ENCODE measurements at places on chromosomes 6 and 20.

GRCh38 chr6:43481075-43481474 lies 3.7 kb downstream of the TJAP1 start:
- DNase-seq = no peak

GRCh38 chr6:52787917-52788316 lies 15.7 kb downstream of the GSTA1 start:
- no peak for DNase-seq

DNA sequence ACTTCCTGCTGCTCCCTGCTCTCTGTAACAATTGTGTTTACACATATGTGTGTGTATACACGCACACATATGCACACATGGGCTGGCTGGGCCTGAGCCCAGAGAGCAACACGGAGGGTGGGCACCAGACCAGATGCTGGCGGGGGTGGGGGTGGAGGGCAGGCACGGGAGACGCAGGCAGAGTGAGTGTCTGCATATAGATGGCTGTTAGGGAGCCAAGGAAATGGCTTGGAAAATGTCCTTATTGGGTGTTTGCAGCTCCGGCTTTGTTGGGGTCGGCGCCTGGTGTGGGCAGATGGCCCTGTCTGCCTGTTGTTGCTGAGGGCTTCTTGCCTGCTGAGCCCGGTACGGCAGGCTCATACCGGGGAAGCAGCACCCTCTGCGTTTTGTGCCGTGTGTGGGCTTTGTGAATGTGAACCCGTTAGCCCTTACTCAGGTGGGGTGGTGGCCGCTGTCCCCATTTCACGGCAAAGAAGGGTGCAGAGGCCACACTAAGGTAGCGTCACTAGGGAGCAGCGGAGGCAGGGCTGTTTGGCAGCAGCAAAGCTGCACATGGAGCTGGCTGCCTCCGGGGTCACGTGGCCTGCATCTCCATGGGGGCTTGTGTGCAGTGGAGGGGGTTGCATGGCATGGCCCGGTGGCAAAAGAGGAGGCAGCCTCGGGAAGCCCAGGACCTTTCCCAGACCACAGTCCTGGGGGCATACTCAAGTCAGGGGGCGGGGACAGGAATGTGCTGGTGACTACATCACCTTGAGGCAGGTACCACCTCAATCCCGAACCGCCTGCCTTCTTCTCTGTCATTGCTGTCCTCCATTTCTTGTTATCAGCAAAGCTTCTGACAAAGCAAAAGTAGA lies 47.4 kb upstream of the SRF start:
- DNase-seq = no peak

DNA sequence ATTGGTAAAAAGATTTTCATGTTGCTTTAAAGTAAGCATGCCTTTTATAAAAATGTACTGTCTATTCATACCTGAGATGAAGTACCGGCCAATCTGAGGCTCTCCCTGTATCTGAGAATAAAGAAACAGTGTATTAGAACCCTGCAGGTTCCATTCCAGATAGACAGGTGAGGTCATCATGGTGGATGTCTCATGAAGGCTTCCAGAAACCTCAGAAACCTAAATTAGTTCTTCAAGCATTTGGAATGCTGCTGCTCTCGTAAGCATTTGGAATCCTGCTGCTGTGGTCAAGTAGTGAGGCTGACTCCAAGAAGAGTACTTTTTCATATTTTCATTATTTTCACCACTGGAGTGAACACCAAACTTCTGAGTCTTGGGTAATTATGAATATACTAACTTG lies 642.3 kb downstream of the MAFB start:
- DNase-seq = no peak

DNA sequence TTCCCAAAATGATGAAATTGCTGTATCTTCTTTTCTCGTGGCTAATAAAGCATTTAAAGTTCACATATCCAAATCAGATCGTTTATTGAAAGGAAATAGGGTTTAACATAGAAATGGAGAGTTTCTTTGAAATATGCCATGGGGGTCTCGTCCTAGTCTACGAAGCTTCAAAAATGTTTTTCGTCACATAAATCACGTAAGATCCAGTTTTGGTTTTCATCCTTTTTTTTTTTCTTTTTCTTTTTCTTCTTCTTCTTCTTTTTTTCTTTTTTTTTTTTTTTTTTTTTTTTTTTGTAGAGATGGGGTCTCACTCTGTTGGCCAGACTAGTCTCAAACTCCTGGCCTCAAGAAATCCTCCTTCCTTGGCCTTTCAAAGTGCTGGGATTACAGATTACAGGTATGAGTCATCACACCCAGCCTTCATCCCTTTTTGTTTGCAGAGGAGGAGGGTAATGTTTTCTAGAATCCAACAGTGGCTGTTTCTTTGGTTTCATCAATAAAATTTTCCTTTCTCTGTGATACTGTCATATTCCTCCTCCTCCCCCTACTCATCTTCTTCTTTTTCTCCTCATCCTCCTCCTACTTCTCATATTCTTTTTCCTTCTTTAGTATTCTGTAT lies 94.7 kb upstream of the LOC128125822 start:
- no peak for DNase-seq
